RWPE2 (cell line): ENCODE measurements at places on chromosomes 7 and 10.

DNA sequence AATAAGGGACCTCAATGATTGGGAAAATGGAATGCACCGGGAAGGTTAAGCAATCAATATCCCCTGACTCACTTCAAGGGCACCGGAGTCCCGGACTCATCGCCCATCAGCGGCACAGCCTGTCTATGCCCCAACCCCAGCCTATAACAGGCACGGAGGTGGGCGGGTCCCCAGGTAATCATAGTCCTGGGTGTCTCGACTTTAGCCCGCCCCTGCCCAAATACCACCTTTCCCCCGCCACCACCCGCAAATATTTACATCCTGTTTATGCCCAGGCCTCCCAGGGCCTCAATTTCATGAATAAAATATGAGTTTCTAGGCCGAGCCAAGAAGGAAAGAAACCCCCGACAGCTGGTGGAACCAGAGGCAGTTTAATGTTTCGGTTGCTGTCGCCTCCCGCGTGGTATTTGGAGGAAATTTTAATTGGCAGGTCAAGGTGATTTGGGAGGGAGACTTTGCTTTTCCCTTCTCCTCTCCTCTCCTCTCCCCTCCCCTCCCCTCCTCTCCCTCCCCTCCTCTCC is 15.6 kb upstream of the RFC2 start:
- peaks cover 7% of the 10 kb centered on the region for H3K4me1 ChIP-seq
- H3K27ac ChIP-seq = no peak overlapping the region
- H3K4me3 ChIP-seq = peak overlapping the region; percentile 37
- peak; percentile 80 for DNase-seq
- H3K36me3 ChIP-seq = no peaks in the 10 kb centered on the region

GRCh38 chr10:49652421-49653272 is 26.8 kb upstream of the C10orf53 start:
- no peak for DNase-seq
- H3K4me1 ChIP-seq = no peaks in the 10 kb centered on the region
- H3K36me3 ChIP-seq = no peaks in the 10 kb centered on the region
- no peak overlapping the region for H3K4me3 ChIP-seq
- H3K27ac ChIP-seq = no peak overlapping the region

GRCh38 chr7:40500219-40500618 is 365.4 kb downstream of the SUGCT start:
- no peak for DNase-seq
- no peak overlapping the region for H3K27ac ChIP-seq
- no peaks in the 10 kb centered on the region for H3K36me3 ChIP-seq
- no peaks in the 10 kb centered on the region for H3K27me3 ChIP-seq

DNA sequence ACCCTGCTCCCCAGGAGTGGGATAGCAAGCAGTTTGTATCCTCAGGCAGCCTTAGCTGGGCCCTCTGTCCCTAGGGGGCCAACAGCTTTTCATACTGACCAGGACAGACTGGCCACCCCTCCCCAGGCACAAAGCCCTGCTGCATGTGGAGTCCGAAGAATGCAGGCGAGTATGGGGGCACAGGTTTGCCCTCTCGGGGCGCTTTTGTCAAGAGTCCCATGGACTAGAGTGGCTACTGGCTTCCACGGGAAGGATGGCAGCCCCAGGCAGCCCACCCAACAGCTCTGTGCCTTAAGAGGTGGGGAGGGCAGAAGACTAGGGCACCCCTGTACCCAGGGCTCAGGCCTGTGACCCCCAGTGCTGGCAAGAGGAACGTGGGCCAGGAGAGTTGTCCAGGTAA is 10.7 kb downstream of the CXCL12 start:
- no peaks in the 10 kb centered on the region for H3K4me1 ChIP-seq
- no peak overlapping the region for H3K4me3 ChIP-seq
- no peak for DNase-seq

DNA sequence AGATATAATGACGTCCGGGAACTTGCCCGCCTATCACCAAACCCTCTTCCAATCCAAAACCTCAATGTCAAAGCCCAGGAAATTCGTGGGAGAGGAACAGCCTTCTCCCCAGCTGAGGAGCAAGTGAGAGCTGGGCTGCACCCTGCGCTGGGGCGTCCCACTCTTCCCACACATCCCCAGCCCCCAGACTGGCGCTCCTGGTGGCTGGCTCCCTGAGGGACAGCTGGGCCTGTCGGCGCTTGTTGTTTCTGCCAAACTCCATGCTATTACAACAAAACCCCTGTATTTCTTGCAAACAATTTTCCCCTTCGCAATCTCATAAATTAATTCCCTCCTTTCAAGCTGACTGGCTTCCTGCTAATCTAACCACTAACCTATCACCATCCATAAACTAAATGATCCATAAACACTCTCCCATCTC is 53.0 kb downstream of the GRID1 start:
- H3K27ac ChIP-seq = no peak overlapping the region
- no peaks in the 10 kb centered on the region for H3K36me3 ChIP-seq
- no peaks in the 10 kb centered on the region for H3K4me1 ChIP-seq
- peak; percentile 18 for DNase-seq

GRCh38 chr7:73789051-73789450 is 19.0 kb upstream of the CLDN3 start:
- no peaks in the 10 kb centered on the region for H3K36me3 ChIP-seq
- no peaks in the 10 kb centered on the region for H3K4me1 ChIP-seq
- no peak overlapping the region for H3K4me3 ChIP-seq
- no peak for DNase-seq

- no peaks in the 10 kb centered on the region for H3K4me1 ChIP-seq
- DNase-seq = no peak
- peaks cover 14% of the 10 kb centered on the region for H3K27me3 ChIP-seq
- no peaks in the 10 kb centered on the region for H3K36me3 ChIP-seq
- no peak overlapping the region for H3K27ac ChIP-seq
- H3K4me3 ChIP-seq = no peak overlapping the region
These were observed 61.5 kb downstream of the RAMP3 start for GRCh38 chr7:45219130-45219529.

- H3K27ac ChIP-seq = no peak overlapping the region
- no peaks in the 10 kb centered on the region for H3K27me3 ChIP-seq
- no peak overlapping the region for H3K4me3 ChIP-seq
- H3K4me1 ChIP-seq = peaks cover 10% of the 10 kb centered on the region
- DNase-seq = no peak
These were observed 212.6 kb upstream of the FRMD4A start for GRCh38 chr10:14543046-14543903.

GRCh38 chr10:45461034-45461433 is 87.0 kb downstream of the ALOX5 start:
- no peak for DNase-seq
- H3K27ac ChIP-seq = no peak overlapping the region
- no peaks in the 10 kb centered on the region for H3K36me3 ChIP-seq
- no peak overlapping the region for H3K4me3 ChIP-seq
- no peaks in the 10 kb centered on the region for H3K27me3 ChIP-seq
- H3K4me1 ChIP-seq = no peaks in the 10 kb centered on the region

DNA sequence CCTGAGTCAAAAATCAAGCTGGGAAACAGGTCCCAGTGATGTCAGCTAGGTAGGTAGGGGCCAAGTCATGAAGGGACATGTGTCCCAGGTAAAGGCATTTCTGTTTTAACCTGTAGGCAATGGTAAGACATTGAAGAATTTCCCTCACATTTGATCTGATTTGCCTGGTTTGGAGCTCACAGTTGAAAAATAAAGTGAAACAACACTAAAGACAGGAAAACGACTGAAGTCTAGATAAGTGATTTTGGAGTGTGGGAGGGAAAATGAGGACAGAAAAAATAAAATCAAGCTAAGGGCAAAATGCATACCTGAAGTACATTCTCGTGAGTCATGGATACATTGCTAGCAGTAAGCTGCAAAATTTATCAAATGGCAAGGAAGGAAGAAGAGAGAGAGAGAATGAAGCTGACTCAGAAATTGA is 169.9 kb downstream of the SKIDA1 start:
- peak overlapping the region; percentile 76 for H3K27ac ChIP-seq
- no peaks in the 10 kb centered on the region for H3K36me3 ChIP-seq
- H3K4me1 ChIP-seq = peaks cover 12% of the 10 kb centered on the region
- DNase-seq = no peak
- H3K4me3 ChIP-seq = no peak overlapping the region
- H3K27me3 ChIP-seq = no peaks in the 10 kb centered on the region

DNA sequence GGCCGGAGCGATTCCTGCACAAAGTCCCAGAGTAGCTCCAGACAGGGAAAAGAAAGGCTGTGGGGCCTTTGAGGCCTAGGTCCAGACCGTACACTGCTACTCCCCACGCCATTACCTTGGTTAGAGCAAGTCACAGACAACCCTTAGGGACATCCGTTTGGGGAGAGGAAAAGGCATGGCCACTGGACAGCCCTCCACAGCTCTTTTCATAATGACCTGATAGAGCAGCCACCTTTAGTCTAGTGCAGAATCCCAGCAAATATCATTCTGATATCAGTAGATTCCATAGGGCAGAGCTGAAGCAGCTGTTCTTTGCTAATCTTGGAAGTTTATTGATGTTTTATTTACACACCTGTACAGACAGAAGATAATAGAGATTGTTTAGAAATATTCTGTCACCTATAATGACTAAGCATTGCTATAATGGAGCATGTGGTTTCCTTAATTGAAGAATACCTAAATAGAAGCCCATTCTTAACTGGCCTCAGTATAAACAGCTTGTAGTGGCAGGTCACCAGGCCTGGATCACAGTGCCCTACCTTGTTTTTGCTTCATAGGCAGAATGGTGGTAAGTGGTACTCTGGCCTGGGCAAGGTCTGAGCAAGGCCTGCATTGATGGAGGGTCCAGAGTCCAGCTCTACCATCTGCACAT is 27.9 kb downstream of the OGDH start:
- H3K4me1 ChIP-seq = peaks cover 30% of the 10 kb centered on the region
- peak overlapping the region; percentile 47 for H3K27ac ChIP-seq
- H3K27me3 ChIP-seq = no peaks in the 10 kb centered on the region
- H3K4me3 ChIP-seq = no peak overlapping the region
- DNase-seq = no peak

- peak overlapping the region; percentile 39 for H3K27ac ChIP-seq
- H3K4me1 ChIP-seq = peaks cover 12% of the 10 kb centered on the region
- no peak for DNase-seq
- H3K36me3 ChIP-seq = peaks cover 15% of the 10 kb centered on the region
- peak overlapping the region; percentile 70 for H3K4me3 ChIP-seq
These were observed 380 bp upstream of the AGBL3 start for GRCh38 chr7:134985894-134986362.

- H3K27ac ChIP-seq = no peak overlapping the region
- no peak overlapping the region for H3K4me3 ChIP-seq
- no peak for DNase-seq
- peaks cover 19% of the 10 kb centered on the region for H3K4me1 ChIP-seq
These were observed 95.0 kb upstream of the DDC start for GRCh38 chr7:50660040-50660829.

GRCh38 chr7:132291481-132291880 is 284.8 kb downstream of the PLXNA4 start:
- no peaks in the 10 kb centered on the region for H3K4me1 ChIP-seq
- H3K4me3 ChIP-seq = no peak overlapping the region

- no peaks in the 10 kb centered on the region for H3K27me3 ChIP-seq
- no peak overlapping the region for H3K27ac ChIP-seq
- no peaks in the 10 kb centered on the region for H3K4me1 ChIP-seq
- H3K36me3 ChIP-seq = peaks cover 15% of the 10 kb centered on the region; the same call in 1 of the 2 replicates
These were observed 13.5 kb downstream of the REEP3 start for GRCh38 chr10:63534723-63535122.

GRCh38 chr10:60230892-60231291 is 158.8 kb downstream of the ANK3 start:
- no peaks in the 10 kb centered on the region for H3K27me3 ChIP-seq
- no peak overlapping the region for H3K27ac ChIP-seq
- H3K4me3 ChIP-seq = no peak overlapping the region
- DNase-seq = no peak
- no peaks in the 10 kb centered on the region for H3K36me3 ChIP-seq

- no peaks in the 10 kb centered on the region for H3K36me3 ChIP-seq
- DNase-seq = no peak
- no peak overlapping the region for H3K4me3 ChIP-seq
- H3K27ac ChIP-seq = no peak overlapping the region
These were observed 3.2 kb upstream of the LIPF start for GRCh38 chr10:88661018-88661417.

GRCh38 chr10:2920168-2920567 is 147.2 kb upstream of the PFKP start:
- no peak overlapping the region for H3K4me3 ChIP-seq
- H3K4me1 ChIP-seq = no peaks in the 10 kb centered on the region
- H3K27me3 ChIP-seq = peaks cover 4% of the 10 kb centered on the region
- H3K36me3 ChIP-seq = no peaks in the 10 kb centered on the region

DNA sequence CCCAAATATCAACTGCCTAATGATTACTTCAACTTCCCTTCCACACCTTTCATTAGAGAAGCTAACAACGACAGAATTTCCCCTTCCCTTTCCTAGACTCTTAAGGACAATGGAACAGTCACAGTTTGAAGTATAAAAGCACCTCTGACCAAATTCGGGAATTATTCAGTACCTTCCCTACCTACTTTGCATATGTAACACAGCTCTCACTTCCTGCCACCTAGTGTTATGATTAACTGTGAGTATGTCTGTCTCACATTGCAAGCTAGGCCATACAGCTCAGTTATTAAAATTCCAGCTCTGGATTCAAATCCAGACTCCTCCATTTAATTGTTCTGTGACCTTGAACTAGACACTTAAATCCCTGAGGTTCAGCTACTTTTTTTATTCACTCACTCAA is 44.8 kb upstream of the HPSE2 start:
- no peaks in the 10 kb centered on the region for H3K4me1 ChIP-seq
- no peaks in the 10 kb centered on the region for H3K27me3 ChIP-seq
- no peak for DNase-seq

- H3K27me3 ChIP-seq = no peaks in the 10 kb centered on the region
- H3K36me3 ChIP-seq = peaks cover 3% of the 10 kb centered on the region; the same call in 1 of the 2 replicates
- H3K27ac ChIP-seq = peak within 1 kb of the TSS; percentile 93
- DNase-seq = peak; percentile 85
- H3K4me1 ChIP-seq = peaks cover 18% of the 10 kb centered on the region
These were observed at the start of gene KBTBD2 for GRCh38 chr7:32891043-32891799. KBTBD2 (minus strand) TSS chr7:32891760; CDS start chr7:32879604, 12,156 bp downstream.

DNA sequence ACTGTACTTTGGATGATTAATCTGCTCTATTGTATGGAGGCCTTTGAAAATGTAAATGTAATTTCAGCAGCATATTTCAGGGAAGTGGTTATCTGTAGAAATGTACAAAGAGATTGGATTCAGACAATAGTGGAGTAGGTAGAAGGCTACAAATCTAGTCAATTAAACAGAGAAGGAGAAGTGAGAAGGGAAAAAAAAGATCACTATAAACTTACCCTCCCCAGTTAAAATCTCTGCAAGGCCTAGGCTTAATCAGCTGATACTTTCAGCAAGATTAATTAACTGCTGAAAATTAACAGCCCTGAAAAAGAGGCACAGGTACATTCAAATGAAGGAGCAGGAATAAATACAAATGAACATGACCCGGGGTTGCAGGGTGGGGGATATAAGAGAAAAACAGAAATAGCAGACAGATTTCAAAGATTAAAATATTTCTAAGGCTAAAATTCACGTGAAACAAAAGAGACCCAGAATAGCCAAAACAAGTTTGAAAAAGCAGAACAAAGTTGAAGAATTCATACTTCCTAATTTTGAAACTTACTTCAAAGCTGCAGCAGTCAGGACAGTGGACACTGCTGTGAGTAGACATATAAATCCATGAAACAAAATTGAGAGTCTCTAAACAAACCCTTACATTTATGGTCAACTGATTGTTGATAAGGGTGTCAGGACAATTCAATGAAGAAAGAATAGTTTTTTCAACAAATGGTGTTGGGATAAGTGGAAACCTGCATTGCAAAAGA is 96.0 kb downstream of the NRCAM start:
- no peak for DNase-seq
- no peaks in the 10 kb centered on the region for H3K4me1 ChIP-seq
- no peak overlapping the region for H3K27ac ChIP-seq
- no peaks in the 10 kb centered on the region for H3K36me3 ChIP-seq
- H3K27me3 ChIP-seq = no peaks in the 10 kb centered on the region
